ENCODE measurements at places on chromosomes 1 and 21.
A peak's percentile ranks its signal among the peaks of the same experiment; 100 is the strongest.

DNA sequence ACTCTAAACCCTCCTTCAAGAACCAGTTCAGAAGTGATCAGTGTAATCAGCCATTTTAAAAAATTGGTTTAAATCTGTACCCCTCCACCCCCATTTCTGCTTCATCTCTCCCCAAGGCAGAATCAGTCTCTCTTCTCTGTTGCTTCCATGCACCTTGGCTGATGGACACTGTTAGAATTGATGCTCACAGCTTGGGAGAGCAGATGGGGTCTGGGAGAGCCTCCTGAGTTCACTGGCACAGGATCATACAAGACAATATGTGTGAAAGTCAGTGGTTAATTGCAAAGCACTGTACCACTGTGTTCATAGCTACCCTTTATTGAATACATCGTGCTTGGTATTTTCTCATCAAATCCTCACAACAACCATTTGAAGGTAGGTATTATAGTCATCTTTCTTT, 140.9 kb downstream of the ROR1 start:
- no peak for ATAC-seq

DNA sequence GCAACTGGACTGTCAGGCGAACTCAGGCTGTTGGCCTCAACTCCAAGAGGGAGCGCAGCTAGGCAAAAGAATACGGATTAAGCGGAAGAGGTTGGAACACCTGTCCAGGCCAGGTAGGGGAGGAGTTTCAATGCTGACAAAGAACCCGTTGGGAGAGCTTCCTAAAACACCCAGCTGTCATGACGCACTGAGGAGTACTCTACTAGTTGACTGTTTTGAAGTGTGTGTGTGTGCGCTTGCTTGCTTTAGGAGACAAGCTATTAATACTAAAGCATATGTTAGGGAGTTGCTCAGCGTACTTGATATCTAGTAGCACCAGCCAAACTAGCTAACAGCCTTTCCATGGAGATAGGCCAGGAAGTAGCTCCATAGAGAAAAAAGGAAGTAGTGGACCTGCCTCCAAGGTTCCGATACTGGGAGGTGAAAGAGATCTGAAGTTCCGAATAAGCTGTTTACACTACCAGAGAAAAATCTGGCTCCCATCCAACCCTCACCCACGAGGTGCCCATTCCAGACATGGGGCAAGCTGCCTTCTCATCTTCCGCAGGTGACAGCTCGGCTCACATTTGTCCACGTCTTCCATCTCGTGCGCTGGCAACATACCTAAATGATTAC, 974 bp upstream of the FNBP1L start:
- ATAC-seq: no peak

DNA sequence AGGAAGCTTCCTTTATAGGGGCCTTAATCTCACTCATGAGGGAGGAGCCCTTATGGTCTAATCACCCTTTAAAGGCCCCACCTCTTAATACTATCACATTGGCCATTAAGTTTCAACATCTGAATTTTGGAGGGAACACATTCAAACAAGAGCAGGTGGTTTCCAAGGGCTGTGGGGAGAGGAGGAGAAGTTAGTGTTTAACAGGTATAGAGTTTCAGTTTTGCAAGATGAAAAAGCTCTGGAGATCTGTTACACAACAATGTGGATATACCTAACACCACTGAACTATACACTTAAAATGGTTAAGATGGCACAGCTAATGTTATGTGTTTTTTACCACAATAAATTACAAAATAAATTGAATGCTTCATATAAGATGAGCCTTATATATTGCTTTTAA, 113.4 kb upstream of the DNAH14 start:
- no peak for ATAC-seq

DNA sequence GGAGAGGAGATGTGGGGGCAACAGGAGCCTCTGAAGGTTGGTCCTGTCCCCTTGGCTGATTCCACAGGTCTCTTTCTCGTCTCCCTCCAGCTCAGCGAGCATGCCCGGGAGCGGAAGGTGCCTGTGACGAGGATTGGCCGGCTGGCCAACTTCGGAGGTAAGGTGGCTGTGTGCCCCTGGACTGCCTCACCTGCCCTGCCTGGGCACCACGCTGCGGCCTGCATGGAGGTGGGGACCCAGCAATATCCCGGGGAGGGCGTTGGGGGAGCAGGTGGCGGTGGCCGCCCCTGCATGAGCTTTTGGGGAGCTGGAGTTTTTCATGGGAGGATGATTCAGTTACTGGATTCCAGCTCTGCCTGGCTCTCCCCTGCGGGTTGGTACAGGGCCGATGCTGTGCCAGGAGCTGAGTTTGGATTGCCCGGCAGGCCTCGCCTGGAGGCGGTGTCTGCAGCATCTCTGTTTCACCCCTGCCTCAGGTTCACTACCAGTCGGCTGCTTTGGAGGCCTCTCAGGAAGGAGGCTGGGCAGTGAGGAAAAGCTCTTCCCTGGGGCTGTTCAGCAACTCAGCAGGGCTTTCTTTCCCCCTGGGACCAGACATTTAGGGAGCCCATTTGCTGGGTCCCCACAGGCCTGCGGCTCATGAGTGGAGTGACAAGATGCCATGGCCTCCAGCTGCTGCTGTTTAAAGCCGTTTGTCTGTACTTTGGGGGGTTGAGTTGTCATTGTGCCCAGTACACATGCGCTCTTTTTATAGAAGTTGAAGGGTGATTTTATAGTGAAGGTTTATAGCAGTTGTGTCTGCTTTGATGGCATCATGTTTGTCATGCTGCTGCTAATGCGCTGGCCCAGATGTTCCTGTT, 25.7 kb downstream of the COQ8A start:
- no peak for ATAC-seq

GRCh38 chr1:233865902-233866301, 38.6 kb upstream of the SLC35F3 start:
- ATAC-seq: no peak

DNA sequence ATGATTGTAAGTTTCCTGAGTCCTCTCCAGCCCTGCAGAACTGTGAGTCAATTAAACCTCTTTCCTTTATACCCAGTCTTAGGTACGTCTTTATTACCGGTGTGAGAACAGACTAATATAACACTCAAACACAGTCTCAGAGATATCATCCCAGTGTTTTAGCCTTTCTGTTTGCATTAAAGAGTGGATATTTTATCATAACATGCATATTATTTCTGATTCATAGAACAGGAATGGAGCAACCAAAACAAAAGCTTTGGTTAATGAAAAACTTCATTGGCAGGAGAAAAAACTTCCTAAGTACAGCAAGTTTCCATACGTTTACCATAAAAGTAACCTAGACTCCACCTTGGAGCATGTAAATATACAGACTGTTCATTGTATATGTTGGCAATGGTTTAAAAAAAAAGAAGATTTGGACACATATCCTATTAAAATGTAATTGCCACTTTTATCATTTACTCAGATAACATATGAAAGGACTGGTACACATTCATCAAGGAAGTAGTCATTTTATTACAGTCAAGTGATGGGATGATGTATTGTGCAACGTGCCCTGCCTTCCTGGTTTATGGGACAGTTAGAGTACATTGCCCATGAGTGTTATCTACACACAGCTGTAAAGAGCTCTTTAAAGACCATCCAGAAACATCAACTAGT, 144.8 kb downstream of the ETS2 start:
- ATAC-seq: no peak

DNA sequence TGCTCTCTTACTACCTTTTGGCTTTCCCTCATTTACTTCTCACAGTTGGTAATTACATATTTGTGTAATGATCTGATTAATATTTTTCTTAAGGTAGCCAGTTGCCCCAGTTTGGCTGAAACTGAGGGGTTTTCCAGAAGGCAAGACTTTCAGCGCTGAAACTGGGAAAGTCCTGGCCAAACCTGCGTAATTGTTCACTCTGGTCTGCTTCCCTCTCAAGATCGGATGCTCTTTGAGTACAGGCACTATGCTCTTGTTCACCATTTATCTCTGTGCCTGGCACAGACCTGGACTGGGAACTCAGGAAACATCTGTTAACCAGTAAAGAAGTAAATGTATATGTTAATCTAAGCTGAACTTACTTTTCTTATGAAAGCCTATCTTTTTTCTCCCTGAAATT, 209.6 kb upstream of the HOOK1 start:
- no peak for ATAC-seq

- ATAC-seq: no peak
Observed at GRCh38 chr1:109491372-109491771, 2.5 kb upstream of the CYB561D1 start.

- ATAC-seq: peak; percentile 45
Observed at GRCh38 chr1:100538913-100539835, 1.2 kb downstream of the GPR88 start.

- ATAC-seq: no peak
Observed at GRCh38 chr1:53729456-53730223, 9.3 kb downstream of the GLIS1 start.

GRCh38 chr1:59688976-59689375, 125.8 kb upstream of the HOOK1 start:
- no peak for ATAC-seq

- no peak for ATAC-seq
Observed at GRCh38 chr1:24692351-24692980, 49.4 kb downstream of the SRRM1 start.

GRCh38 chr1:18266391-18266790, 158.8 kb downstream of the IGSF21 start:
- ATAC-seq: no peak

DNA sequence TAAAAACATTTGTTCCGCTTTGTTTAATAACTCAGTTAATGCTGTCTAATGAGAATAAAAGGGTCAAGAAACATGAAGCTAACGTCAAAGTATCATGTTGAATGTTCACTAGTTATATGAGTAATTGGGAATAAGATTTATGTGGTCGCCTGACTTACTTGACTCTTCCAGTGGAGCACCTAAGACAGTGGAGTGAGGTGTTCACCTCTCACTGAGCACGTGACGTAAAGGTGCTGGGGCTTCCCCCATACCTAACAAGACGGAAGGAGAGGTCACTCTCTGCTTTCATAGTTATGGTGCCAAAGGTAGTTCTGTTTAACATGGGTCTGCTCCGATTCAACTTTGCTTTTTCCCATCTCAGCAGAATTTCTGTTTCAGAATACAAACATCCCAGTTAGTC, 686 bp downstream of the KMO start:
- ATAC-seq: no peak

- ATAC-seq: no peak
Observed at GRCh38 chr1:37813529-37814145, 5.6 kb upstream of the YRDC start.

GRCh38 chr1:165853528-165854075, 26.2 kb downstream of the UCK2 start:
- ATAC-seq: no peak

- no peak for ATAC-seq
Observed at GRCh38 chr1:105072850-105073249, 1323.2 kb downstream of the AMY1C start.

DNA sequence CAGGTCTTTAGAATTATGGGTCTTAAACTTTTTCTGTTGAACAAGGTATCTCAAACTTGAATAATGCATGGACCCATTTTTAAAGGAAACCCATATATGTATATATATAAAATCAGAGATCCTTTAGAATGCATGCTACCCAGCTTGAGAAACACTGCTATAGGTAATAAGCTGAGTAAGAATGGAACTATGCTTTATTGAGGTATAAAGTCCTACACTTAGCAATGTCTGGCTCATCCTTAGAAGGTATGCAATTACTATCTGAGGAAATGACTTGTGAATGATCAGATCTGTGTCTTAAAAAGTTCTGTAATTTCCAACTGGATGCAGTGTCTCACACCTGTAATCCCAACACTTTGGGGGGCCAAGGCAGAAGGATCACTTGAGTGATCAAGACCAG, 11.2 kb downstream of the TRAF3IP3 start:
- ATAC-seq: no peak

GRCh38 chr1:182170891-182171461, 109.5 kb upstream of the ZNF648 start:
- no peak for ATAC-seq

GRCh38 chr1:12095452-12096263, 32.6 kb downstream of the TNFRSF8 start:
- no peak for ATAC-seq

- ATAC-seq: peak; percentile 70
Observed at GRCh38 chr1:110087812-110088738, 17.6 kb upstream of the ALX3 start.

DNA sequence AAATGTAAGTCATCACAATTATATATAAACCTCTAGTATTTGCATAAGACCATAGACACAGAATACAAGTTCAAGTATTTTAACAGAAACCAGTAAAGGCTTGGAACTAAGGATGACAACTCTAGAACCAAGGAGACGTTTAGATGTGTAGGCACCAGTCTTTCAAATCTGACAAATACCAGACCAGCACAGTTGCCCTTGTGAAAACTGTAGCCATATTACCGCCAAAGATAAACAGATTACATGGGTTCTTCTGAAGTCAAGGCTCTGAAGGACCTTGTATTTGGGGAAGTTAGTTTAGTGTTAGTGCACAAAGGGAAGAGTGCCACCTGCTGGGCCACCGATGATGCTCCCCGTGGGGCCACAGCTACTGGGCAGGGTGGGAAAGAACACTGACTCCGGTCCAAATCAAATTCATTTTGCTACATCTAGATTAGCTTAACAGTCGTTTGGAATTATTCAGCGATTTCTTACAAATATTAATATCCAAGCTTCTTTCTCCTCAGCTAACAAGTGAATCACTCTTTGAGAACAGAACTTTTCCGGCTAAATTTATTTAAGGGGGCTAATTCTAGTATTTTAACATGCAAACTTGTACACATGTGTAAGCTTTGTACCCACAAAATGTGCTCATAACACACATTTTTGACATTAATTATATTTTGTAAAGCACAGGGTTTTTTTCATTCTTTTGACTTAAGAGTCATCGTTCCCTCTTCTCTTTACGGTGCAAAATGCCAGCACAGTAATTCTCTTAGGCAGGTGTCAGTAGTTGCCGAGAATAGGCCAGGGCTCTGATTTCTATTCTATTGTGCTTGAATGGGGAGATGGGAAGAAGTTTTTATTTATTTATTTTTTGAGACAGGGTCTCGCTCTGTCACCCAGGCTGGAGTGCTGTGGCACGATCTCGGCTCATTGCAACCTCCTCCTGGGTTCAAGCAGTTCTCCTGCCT, 8.0 kb upstream of the NIBAN1 start:
- ATAC-seq: peak; percentile 89

DNA sequence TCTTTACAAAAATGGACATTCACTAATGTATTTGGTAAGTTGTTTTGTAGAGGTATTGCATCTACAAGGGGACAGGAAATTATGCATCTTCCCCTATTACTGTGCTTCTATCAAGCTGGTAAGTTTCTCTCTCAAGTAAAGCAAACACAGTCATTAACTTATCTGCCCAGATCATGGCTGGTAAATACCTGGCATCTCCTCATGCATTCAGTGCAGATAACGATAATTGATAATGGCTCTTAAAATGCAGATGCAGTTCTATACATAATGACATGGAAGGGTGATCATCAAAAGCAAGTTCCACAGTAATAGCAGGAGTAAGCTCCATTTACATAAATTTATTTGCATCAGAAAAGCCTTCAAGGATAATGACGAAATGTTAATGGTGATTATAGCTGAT, 122.4 kb downstream of the SIPA1L2 start:
- ATAC-seq: no peak

Data from gastroesophageal sphincter (tissue), 4 donors.